Lower leg skin (tissue), 4 donors: ENCODE measurements at places on chromosomes 1 and 21. TPM values are rescaled to one million over a fixed set of nuclear protein-coding genes. Genes with fewer than 3 reads are reported as not detected.

GRCh38 chr1:116919802-116920201, 10.1 kb downstream of the PTGFRN start:
- DNase-seq: no peak

Gene TBX15
- total RNA-seq: 17.0 TPM

- DNase-seq: peak; percentile 75
Observed at GRCh38 chr1:110495926-110496600, 22.9 kb downstream of the KCNA10 start.

Gene LYPLA2
- total RNA-seq: 76.0 TPM

- DNase-seq: peak; percentile 56
Observed at GRCh38 chr1:162011337-162012012, 12.2 kb downstream of the OLFML2B start.

Gene BEST4
- 0.23 TPM for total RNA-seq

DNA sequence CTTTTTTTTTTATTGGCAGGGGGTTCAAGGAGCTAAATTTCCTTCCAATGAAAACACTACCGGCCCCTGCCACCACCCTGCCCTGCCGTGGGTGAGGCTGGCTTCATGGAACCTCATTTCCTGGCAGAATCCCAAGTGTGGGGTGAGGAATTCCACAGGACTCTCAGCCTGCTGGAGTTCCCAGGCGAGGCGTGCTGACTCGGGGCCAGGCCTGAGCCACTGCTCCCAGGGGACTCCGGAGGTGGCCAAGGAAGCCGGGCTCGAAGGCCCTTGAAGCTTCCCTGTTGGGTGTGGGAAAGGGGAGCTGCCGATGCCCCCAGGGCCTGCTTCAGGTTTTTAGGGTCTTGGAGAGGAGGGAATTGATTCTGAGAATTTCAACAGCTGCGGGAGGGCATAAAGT, 95.3 kb upstream of the ACTRT2 start:
- no peak for DNase-seq

DNA sequence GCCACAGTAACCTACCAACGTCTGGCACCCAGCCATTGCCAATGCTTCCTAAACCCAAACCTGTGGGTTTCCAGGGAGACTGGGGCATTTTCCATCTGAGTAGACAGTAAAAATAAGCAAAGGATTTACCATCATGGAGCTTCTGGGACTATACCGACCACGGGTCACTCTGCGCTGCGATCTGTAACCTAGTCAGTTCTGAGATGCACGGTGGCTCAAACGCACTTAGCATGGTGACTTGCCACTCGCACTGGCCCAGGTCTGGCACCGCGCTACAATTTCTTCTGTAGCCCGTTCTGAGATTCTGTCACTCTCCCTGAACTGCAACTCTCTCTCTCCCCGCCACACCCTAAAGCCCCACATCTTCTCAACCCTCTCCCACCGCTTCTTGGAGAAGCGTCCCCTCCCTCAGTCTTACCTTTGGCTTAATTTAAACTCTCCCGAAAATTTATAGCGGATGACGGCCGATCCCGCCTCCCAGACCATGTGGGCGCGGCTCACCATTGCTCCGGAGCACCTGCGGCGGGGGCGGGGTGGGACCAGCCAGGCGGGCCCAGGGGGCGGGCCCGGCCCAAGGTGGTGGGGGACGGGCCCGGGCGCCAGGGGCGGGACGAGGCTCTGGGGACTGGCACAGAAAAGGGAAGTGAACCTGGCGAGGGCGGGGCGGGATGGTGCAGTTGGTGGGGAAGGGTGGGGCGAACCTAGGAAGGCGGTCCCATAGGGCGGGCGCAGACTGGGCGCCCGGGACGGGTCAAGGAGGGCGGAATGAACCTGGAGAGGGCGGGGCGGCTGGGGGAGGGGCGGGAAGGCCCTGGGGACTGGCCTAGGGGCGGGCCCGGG, 493 bp upstream of the MAP3K21 start:
- peak; percentile 83 for DNase-seq
